ENCODE measurements at places on chromosomes 5 and 9.

DNA sequence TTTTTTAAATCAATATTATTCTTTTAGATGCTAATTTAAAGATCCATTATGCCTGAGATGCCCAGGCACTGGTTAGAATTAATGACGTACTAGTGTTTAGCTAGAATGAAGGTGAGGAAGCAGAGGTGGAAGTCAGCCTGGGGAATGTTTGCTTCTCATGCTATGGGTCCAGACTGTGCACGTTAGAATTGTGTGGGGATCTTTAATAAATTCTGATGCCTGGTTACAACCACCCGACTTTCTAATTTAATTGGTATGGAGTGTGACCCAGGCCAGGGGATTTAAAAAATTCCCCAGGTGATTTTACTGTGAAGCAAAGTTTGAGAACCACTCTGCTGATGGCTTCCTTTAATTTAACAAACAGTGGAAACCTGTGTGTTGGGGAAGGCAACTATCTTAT is 111.1 kb downstream of the DOCK2 start:
- no peak for DNase-seq

DNA sequence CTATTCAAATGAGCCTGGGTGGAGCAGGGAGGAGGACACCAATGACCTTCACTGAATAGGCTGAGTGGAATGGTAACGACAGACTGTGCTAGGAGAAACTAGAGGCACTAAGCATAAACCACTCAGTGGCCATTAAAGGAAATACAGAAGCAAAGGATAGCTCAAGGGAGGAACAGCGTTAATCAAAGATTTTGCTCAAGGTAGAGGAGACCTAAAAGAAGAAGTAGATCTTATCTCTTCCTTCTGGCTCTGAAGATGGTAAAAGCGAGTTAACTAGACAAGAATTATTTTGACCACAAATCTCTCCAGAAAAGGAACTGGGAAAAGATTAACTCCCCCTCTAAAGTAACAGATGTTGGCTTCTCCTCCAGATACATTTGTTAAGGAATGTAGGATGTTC is 299.6 kb downstream of the EPB41L4A start:
- no peak for DNase-seq

- peak; percentile 95 for DNase-seq
Observed at GRCh38 chr5:88785746-88786565, 97.0 kb downstream of the MEF2C start.

GRCh38 chr5:154937718-154938466 is at the start of gene GEMIN5:
Gene GEMIN5 (minus strand): TSS chr5:154938211. CDS start chr5:154938133, 78 bp downstream.
- DNase-seq, result peak; percentile 93

GRCh38 chr5:33649549-33650482 is 209.1 kb downstream of the TARS1 start:
- peak; percentile 91 for DNase-seq

DNA sequence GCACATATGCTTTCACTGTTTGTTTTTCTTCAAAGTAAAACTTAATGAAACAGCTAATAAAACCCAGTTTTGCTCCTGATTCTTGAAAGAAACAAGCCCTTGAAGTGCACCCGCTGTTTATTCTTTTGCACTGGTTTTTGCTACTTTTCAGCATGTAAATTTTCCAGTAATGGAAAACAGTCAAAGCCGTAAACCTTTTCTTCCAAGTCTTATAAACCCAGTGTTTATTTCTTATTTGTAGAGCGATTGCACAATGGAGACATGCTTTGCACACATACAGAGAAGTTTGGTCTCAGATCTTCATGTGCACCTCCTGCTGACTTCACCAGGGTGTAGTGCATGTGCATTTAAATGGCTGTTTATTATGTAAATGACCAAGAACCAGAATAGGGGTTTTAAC is 51.8 kb downstream of the ATG10 start:
- DNase-seq, result peak; percentile 55

GRCh38 chr9:6413365-6414246 is 607 bp downstream of the UHRF2 start:
- DNase-seq, result peak; percentile 59

DNA sequence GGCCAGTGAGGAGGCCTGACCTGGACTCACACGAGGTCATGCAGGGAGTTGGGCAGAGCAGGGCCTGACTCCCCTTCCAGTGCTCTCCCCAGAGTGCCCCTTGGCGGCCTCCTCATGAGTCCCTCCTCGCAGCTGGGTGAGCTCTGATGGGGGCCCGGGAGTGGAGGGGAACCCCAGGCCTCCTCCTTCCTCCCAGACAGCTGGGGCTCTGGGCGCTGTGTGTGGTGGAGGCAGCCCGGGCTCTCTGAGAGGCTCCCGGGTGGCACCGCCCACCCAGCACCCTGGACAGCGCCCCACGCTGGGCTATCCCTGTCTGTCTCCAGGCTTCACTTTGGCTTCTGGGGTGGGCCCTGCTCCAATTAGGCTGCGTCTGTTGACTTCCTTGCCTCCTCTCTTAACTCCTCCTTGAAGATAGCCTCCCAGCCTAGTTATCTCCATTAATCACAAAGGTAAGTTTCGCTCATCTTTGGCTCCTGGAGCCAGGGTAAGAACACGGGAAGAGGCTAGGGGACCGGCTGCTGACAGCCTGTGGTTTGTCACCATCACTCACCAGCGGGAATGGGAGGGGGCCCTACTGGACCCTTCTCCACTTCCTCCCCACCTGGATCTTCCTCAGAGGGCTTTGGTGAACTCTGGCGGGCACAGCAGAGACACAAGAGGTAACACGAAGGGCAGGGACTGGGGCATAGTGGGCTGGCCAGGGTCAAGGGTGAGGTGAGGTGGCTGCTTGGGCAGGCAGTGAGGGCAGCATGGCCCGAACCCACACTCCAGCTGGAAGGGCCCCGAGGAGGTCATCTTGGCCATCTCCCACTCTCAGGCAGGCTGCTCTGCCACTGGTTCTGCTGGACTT is 13.1 kb downstream of the PSD2 start:
- peak; percentile 48 for DNase-seq

- DNase-seq, result no peak
Observed at GRCh38 chr9:93653760-93654159, 77.4 kb downstream of the PHF2 start.

DNA sequence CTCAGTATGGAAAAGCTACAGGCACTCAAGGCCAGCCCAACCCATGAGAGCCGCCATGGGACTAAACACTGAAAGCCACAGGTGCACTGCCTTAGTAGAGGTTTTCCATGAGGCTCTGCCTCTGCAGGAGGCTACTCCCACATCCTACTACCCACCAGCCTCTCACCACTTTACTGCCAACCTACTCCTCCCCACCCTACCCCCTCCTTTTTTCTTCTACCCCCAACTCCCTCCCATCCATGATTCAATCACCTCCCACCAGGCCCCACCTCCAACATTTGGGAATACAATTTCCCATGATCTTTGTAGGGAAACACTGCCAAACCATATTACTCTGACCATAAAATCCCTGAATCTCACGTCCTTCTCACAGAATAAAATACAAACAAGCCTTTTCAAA is 101.6 kb upstream of the CTSV start:
- DNase-seq, result no peak

DNA sequence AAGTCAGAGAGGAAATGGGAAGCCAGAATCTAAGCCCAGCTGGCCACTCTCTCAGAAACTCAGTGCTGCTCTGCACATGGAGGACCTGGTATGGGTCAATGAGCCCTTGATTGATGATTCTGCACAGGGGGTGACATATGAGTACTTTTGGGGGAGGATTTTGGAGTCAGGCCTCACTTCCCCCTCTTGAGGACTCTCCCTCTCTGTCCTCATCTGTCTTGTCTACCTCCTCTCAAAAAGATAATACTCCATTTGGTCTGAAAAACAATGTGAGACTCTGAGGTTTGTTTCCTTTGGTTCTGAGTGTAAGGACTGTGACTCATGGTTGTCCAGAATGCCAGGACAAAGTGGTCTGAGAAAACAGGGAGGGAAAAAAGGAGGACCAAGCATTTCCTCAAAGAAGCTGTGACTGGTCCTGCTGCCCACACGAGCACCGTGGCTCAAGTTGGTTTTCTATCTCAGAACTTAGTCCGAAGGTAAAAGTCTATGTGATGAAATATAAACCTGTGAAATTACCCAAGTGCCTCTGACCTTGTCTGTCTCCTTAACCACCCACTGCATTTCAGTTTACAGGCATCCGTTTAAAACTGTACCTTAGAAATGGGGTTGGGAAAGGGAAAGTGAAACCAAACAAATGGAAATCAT is 11.1 kb downstream of the TTC39B start:
- DNase-seq, result peak; percentile 73

DNA sequence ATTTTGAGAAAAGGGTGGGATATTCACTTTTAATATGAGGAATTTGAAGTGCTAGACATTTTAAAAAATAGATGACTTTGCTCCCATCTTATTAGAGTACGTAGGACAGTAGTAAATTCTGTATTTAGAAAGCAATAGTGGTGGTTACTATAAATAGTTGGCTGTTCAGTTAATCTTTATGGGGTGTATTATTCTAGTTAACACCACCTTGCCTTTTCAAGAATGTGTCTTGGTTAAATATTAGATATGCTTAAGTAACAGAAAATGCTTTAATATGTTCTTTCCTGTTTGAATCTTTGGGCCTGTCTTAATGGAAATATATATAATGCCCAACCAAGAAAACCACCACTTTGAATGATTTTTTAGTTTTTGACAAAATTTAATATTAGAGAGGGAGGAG is 608.7 kb upstream of the FAM174A start:
- no peak for DNase-seq

DNA sequence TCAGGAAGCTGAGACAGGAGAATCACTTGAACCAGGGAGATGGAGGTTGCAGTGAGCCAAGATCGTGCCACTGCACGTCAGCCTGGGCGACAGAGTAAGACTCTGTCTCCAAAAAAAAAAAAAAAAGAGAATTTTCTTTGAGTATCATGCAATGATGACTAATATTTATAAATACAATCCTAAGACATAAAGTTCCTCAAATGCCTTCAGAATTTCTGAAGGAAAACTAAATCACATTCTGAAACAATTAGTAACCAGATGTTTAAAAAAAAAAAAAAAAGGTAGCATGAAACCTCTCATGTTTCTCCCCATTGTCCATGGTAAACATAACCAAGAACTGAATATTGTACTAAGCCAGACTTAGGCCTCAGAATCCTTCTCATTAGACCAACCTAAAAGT is 23.1 kb downstream of the MLLT3 start:
- DNase-seq, result peak; percentile 76

- no peak for DNase-seq
Observed at GRCh38 chr9:93232388-93232960, 48.5 kb downstream of the WNK2 start.

GRCh38 chr9:134538856-134539566 is 102.6 kb upstream of the COL5A1 start:
- no peak for DNase-seq

DNA sequence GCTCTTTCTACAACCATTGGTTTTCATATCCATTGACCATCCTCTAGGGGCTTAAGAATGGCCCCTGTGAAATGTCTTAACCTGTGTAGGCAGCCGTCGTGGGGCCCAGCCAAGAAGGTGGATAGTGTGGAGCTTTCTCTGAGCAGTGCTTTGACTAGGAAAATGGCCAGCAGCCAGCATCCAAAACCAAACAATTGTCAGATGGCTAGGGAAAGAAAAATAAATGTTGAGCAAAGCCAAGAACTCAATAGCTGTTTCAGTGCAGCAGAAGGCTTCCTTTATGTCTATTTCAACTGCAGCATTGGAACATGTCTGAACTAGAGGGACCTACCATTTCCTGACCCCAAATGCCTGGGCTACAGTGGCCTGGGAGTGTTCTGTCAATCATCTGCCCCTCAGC is 374.9 kb downstream of the TLE4 start:
- peak; percentile 39 for DNase-seq

GRCh38 chr5:78503958-78504653 is 143.7 kb downstream of the SCAMP1 start:
- no peak for DNase-seq

DNA sequence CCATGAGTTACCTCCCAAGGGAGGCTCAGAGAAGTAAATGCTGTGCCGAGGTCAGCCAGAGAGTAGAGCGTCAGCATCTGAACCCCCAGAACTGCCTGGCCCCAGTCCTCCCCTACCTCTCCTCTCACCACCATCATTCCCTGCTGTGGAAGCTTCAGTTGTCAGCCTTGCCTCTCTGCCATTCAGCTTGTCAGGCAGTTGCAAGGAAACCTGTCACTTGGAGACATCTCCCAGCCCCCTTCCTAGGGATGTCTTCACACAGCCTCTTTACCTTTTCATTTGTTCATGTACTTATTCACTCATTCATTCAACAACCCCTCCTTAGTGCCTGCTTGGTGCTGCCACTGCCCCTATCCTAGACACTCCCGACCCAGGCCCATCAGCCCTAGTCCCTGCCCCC is 2.1 kb downstream of the RGS14 start:
- DNase-seq, result no peak

- peak; percentile 18 for DNase-seq
Observed at GRCh38 chr5:40410964-40411635, 268.6 kb upstream of the PTGER4 start.

- DNase-seq, result no peak
Observed at GRCh38 chr9:35842020-35842745, 13.2 kb downstream of the TMEM8B start.

DNA sequence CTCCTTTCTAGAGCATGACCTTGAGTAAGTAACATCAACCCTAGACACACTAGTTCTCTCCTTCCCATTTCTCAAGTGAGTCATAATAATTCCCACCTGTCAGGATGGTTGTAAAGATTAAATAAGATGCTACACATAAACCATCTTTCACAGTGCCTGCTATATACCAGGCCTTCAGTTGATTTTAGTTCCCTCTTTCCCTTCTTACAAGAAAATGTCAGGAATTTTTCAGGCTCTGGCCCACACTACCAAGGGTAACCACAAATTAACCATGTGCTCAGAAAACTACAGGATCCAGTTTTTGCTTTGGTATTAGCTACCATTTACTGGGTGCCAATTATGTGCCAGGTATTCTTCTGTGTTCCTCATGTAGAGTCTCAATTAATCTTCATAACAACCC is 42.7 kb upstream of the RARS1 start:
- no peak for DNase-seq

DNA sequence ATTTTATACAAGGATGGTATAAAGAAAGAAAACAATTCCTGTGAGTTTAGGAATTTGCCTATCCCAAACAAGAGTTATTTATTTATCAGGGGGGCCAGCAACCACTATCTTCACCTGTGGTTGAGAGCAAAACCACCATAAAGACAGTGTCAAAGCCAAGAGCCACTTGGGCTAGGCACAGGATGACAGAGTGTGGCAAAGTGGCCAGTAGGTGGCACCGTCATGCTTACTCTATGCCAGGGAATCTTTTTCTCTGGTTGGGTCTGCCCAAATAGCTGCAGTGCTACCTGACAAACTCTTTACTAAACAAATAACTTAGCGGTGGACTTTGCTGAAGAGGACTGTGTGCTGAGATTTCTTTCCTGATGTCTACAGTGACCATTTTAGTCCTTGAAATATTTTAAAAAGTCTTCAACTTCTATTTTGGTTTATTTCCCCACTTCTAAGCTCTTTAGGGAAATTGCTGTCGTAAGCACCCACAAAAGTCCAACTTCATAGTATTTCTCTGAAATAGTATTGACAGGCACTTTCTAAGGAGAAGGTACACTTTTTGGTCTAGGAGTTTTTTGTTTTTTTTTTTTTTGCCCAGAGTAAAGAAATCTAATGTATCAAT is 285.0 kb downstream of the RFX3 start:
- DNase-seq, result peak; percentile 81

- peak; percentile 59 for DNase-seq
Observed at GRCh38 chr5:65151614-65152013, 330.1 kb downstream of the ADAMTS6 start.

GRCh38 chr5:17426104-17426749 is 71.8 kb upstream of the TAF11L2 start:
- no peak for DNase-seq

Measured in adipocyte (in vitro differentiated cells).